Femur (tissue), 1 donor: ENCODE measurements at places on chromosomes 16 and 17.

DNA sequence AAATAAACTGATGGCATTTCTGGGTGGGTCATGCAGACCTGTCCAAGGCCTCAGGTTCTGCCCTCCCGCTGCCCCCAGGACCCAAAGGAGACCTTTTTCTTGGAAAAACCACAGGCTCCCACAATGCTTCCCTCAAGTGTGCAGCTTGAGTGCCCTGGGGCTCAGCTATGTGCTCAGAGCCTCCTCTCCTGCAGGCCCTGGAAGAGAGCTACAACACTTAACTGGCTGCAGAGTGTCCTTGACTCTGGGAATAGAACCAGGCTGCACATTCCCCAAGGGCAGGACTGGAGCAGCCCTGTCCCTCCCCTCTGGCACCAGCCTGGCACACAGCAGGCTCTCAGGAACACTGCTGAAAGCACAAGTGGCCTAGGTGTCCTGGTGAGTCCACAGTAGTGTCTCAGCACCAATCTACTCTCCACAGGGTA is 4.8 kb upstream of the SREBF1 start:
- DNase-seq: no peak

GRCh38 chr17:2892305-2892971 is 96.2 kb downstream of the RAP1GAP2 start:
- no peak for DNase-seq

DNA sequence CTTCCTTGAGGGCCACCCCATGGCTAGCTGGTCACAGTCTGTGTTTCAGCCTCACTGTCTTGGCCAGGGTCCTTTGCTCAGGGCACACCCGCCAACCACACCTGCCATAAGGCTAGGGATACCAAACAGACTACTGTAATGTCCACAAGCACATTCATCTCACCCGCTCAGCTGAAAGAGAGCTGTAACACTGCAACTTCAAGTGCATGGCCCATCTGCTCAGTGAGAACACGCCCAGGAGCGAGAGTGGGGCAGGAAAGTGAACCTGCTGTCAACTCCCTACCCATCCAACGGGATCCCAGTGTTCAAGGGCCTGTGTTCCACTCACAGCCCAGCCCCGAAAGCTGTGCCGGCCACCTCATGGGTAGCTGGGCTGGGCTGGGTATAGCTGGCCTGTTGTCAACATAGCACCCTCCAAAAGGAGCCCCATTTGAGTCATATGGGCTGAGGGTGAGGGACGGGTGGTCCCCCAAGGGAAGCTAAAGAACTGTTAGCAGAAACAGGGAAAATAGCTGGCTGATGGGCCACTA is 55.7 kb downstream of the SCNN1B start:
- no peak for DNase-seq

GRCh38 chr17:13055131-13055530 is 37.3 kb upstream of the ELAC2 start:
- DNase-seq: no peak

DNA sequence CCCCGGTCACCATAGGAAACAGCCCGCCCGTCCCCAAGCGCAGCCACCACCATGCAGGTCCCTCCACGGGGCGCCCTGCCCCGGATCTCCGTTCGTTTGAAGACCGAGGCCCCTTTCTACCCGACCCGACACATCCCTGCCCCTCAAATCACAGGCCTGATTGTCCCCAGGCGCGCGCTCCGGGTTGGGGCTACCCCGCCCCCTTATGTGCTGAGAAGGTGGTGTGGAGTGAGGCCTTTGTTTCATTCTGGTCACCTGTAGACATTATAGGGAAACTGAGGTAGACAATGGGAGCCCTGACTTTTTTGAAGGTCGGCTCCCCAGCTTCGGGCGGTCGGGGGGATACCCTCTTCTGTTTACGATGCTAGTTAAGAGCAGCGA is 763 bp upstream of the ACTG1 start:
- peak; percentile 74 for DNase-seq

GRCh38 chr16:46715769-46716305 is 26.4 kb downstream of the ORC6 start:
- no peak for DNase-seq

GRCh38 chr16:10242097-10242496 is 59.9 kb upstream of the GRIN2A start:
- no peak for DNase-seq
